ENCODE measurements at places on chromosomes 1 and 21.

- no peak for DNase-seq
Observed at GRCh38 chr1:37575692-37576091, 19.0 kb downstream of the DNALI1 start.

DNA sequence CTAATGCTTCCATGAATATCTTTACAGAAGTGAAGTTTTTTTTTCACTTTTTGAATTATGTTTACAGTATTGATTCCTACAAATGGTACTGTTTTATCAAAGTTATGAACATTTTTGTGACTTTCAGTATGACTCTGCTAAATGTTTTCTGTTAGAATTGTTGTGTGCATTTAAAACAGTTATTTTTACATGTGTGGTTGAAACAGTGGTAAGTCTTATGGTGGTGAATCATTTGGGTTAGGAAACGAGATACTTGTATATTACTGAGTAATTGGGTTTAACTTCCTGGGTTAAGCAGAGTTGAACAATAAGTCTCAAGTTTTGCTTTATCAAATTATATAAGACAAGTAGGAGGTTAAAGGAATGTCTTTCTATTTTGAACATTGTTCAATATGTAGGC, 66.8 kb downstream of the VPS13D start:
- DNase-seq: no peak

GRCh38 chr1:30823969-30824735, 66.6 kb upstream of the LAPTM5 start:
- DNase-seq: peak; percentile 17

DNA sequence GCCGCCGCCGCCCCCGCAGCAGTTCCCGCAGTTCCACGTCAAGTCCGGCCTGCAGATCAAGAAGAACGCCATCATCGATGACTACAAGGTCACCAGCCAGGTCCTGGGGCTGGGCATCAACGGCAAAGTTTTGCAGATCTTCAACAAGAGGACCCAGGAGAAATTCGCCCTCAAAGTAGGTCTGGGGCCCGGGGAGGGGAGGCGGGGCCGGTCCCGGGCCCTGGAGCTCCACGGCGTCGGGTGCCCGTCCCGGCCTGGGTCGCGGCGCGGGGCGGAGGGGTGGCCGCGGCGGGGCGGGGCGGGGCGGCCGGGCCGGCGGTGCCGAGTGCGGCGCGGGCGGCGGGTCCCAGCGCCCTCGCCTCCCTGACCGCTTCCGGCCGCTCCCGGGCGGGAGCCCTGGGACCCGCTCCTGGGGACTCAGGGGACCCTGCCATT, 646 bp downstream of the MAPKAPK2 start:
- DNase-seq: no peak

- no peak for DNase-seq
Observed at GRCh38 chr1:220307607-220308006, 35.4 kb upstream of the RAB3GAP2 start.
